NCI-H460 (cell line): ENCODE measurements at places on chromosomes 6 and 20. TPM values are rescaled to one million over a fixed set of nuclear protein-coding genes. Genes with fewer than 3 reads are reported as not detected.

CALHM5 gene
- total RNA-seq = 0.03 and 0.05 TPM in 2 replicates

GRCh38 chr6:92710048-92710447 is 709.3 kb downstream of the EPHA7 start:
- DNase-seq = no peak

DNA sequence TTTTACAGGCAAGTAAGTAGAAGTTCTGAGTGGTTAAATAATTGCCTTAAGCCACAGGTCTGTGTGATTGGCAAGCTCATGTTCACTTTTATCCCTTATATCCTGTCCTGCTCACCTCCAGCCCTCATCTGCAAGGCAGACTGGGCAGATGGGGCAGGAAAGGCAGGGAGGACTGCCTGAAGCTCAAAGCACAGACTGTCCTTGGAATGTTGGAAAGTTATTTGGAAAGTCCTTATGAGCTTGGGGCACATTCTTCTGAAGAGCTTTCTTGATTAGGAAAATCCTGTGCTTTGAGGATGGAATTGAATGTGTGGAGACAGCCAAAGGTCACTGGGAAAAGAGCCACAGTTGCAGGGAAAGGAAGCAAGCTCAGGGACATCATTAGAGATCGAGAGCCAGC is 48.9 kb upstream of the STK35 start:
- no peak for DNase-seq

PACSIN1 gene
- total RNA-seq = 0.07 and 0.20 TPM in 2 replicates

SLC52A3 gene
- 0.02 TPM in 1 of 2 replicates, not detected in the other for total RNA-seq

- no peak for DNase-seq
Measured at GRCh38 chr20:45497971-45498494, 17.4 kb downstream of the SPINT3 start.

DNA sequence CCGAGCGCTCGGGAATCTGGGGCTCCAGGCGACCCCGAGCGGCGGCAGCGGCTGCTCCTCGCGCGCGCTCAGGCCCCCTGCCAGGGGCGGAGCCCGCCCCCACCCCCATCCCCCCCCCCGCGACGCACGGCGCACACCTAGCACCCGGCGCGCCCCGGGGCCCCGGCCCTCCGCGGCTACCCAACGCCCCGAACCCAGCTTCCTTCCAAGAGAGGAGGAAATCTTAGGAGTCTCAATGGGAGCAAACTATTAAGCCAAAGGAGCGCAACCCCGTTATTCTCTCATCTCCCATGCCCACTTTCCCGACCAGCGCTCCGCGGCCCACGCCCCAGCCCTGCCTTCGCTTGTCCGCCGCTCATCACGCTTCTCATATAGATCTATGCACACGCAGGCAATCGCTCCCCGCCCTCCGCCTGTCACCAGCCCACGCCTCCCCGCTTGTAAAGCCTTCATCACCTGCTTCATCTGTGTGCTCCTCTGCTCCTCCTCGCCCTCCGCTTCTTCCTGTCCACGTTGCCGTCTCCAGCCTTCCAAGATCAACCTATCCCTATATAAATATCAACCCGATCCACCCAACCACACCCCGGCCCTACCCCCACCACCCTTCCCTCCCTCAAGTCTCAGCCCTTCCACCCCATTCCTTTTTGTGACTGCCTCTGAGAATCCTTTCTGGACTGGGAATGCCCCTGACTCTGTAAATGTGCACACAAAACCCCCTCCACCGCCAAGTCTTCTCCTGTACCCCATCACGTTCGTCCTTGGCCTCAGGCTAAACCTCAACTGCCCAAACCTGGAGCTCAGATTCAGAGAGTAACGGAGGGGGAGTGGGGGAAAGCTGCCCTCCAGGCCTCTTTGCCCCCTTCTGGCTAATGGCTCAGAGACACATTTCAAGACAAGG is at the start of gene DLK2:
Gene DLK2, minus strand, starts transcription at position 18 of the 898 bp plus-strand sequence. CDS start 723 bp downstream, outside the sequence.
- no peak for DNase-seq

DNA sequence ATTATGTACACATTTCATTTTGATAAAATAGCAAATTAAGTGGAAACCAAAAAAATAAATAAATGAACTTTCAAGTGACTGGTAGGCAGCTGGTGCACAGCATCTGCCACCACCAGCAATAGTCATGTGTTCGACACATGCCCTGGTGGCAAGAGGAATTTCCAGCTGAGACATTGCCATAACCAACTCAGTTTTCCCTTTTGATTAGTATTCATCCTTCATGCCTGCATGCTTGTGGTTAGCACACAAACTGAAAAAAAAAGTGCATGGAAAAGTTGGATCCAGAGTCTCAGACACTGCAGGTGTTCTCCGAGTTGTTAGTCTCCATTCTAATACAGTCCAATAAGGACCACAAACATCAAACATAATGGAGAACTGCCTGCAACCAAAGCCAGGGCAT is 156.0 kb upstream of the SOX4 start:
- DNase-seq = no peak

DNA sequence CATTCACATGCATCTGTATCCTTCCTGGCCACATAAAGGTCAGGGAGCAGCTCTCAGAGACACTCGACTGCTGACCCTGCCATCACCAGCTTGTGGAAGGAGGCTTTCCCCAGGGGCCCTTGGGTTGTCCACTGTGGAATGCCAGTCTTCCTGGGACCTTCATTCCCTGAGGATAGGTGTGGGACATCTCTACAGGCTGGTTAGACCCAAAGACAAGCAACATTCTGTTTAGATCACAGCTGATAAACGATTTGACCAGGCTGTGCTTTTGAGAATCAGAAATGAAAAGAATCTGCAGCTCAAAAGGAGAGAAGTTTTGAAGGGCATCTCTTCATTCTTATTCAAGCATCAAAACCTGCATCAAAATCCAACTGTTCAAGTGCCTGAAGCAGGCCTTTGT is 18.2 kb upstream of the SH3BGRL2 start:
- no peak for DNase-seq

GRCh38 chr20:36549628-36549941 is 8.3 kb downstream of the MYL9 start:
- DNase-seq = no peak

DNA sequence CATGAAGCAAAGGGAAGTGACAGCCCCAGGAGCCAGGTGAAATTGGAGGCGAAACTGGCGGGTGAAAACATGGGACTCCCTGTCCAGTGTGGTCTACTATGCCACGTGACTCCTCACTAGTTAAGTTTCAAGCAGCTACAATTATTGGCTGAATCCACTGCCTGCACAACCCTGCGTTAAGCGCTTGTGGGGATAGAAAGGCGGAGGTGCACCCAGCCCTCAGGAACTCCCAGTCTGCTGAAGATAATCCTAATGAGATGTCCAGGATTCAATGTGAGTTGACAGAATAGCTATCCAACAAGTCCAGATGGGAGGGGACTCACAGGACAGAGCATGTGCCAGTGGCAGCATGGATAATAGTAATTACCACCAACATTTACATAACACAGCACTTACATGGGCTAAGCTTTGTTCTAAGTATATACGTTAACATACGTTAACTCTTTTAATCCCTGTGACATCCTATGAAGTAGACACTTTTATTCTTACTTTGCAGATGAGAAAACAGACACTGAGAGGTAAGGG is 1.8 kb downstream of the MOCS1 start:
- DNase-seq = no peak

- DNase-seq = no peak
Measured at GRCh38 chr6:157879034-157879872, 56.2 kb downstream of the SNX9 start.

DNA sequence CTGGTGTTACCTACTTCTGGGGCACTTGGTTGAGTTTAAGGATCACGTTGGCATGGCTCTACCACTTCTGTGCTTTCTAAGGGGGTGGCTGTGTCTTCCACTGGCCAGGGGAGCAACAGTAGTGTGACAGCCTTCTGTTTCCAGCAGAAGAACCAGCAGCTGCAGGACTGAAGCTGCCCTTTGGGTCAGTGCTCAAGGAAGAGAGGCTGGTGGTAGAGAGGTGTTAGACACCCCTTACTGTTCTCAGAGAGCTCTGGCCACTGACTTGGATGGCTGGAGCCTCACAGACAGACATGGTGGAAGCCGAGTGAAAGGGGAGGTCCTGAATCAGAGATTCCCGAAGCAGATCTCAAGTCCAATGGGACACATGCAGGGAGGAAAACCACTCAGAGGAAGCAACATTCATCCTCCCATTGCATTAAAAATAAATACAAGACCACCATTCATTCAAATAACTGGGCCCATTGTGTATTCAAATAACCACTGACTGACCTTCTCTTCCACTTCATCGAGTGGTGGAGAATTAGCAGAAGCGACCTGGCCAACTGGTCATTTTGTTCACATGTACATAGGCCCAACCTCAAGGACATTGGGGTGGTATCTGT is 106.7 kb downstream of the MYLK4 start:
- DNase-seq = no peak

DNA sequence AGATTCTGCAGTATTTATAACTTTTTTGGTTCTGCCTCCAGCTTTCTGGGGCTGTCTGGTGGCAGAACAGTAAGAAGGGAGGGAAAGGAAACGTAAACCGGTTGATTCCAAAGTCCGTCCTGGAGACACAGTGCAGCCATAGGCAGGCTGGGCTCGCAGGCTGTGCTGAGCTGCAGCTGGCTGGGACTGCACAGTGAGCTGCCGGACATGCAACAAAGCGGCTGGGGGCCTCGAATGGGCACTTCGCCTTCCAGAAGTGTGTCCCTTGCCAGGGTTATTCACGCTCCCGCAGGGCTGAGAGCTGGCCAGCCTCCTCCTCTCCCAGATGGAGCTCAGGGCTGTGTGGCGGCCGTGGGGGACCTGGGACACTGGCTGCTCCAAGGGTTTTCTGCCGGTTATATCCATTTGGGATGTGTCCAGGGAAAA is 78.1 kb upstream of the CD93 start:
- DNase-seq = no peak

DNA sequence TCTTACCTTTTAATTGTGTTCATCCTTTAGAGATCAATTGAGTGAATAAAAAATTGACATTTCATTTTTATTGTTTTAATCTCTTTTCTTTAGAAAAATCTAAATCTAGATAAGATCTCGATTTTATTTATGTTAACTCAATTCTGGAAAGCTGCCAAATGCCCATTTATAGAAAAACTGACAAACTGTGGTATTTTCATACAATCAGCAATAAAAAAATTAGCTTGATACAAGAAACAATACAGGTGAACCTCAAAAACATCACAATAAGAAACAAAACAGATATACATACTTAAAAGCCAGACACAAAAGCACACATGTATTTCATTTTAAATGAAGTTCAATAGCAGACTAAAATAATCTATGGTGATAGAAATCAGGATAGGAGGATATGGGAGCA is 30.0 kb upstream of the ARHGAP18 start:
- DNase-seq = no peak

DNA sequence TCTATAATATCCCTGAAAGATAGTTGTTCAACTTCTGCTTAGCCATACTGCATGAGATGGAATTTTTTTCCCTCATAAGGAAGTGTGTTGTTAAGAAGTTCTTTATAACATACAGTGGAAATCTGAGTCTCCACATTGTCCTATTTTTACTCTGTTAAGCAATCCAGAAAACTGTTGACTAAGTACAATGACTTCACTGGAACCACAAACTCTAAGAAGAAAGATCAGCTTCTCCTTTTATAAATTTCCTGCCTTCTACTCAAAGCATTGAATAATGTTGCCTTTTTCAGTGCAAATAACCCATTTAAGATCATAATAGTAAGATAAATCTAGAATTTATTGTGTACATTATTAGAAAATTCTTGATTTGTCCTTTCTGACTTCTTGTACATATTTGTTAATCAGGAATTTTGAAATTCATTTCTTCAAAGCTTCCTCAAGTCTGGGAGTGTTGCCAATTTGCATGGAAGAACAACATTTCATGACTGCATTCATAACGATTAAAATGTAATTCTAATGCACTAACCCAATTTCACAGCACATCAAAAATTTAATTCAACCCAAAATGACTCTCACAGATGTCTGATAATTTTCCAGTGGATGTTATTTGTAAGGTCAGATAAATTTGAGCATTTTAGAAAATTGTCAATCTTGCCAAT is 45.6 kb upstream of the ANKEF1 start:
- DNase-seq = no peak

SIRPA gene
- total RNA-seq = 5.7 and 6.2 TPM in 2 replicates

GMPR gene
- total RNA-seq = 0.47 TPM in 1 of 2 replicates, not detected in the other

DNA sequence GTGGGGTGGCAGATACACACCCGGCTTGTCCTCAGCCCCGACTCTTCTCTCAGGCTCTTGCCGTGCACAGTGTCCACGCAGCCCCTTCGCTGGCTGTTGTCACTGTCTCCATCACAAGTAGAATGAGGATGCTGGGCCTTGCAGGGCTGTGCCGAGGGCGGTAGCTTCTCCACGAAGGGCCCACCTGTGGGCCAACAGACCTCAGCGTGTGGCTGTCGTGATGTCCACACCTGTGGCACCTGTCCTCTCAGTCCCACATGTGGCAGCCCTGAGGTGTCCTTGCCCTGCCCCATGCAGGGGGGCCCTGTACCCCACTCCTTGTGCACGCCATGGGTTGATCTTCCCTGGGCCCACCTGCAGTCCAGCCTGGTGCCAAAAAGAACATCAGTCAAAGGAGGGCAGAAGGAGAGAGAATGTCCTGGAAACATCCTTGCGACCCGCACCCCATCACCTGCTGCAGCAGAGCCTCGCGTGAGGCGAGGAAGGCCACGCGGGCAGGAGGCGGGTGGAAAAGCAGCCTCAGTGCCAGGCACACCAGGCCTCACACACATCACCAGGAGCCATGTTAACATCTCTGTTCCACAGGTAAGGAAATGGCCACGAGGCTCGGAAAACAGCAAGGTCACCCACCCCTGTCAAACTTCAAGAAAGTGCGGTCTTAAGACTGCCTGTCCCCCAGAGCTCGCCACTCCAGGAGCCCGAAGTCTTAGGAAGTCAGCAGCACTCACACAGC is 22.3 kb upstream of the AFDN start:
- no peak for DNase-seq

KCNG1 gene
- total RNA-seq = 77.5 and 84.3 TPM in 2 replicates

GRCh38 chr6:16511723-16512489 is 249.4 kb downstream of the ATXN1 start:
- DNase-seq = no peak

DNA sequence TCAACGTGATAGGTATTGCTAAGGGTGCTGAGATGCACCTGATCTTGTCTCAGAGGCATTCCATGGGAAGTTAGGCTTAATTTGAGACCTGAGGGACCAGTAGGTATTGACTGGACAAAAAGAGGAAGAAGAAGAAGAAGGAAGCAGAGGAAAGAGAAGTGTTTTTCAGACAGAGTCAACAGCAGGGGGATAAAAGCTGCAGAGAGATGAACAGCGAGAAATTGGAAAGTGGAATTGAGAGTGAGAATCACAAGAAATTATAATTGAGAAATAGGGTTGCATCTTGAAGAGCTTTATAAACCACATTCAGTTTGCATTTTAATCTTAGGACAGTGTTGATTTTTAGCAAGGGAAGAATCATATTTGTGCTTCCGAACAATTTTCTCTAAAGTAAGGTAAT is 254.0 kb downstream of the CD83 start:
- no peak for DNase-seq

- DNase-seq = no peak
Measured at GRCh38 chr20:25032478-25033264, 25.3 kb downstream of the ACSS1 start.

GRCh38 chr6:6966127-6966526 is 141.6 kb upstream of the RREB1 start:
- no peak for DNase-seq

CRIP3 gene
- total RNA-seq = not detected in 2 replicates

- no peak for DNase-seq
Measured at GRCh38 chr6:108944071-108944470, 95.8 kb downstream of the ARMC2 start.
